Activated naive CD4-positive, alpha-beta T cell (primary cell): ENCODE measurements at places on chromosomes 12 and 14.

GRCh38 chr12:9198012-9198411, 10.2 kb downstream of the PZP start:
- DNase-seq: no peak

DNA sequence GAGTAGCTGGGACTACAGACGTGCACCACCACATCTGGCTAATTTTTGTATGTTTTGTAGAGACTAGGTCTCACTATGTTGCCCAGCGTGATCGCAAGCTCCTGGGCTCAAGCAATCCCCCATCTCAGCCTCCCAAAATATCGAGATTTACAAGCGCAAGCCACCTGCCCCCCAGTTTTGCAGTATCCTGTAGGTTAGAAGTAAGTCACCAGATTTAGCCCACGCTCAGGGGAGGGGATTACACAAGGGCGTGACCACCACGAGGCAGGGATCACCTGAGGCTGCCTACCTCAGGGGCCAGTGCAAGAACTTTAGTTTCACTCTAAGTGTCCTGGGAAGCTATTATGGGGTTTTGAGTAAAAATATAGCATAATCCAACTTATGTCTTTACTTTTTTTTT, 39.2 kb upstream of the PLEKHG6 start:
- no peak for DNase-seq

GRCh38 chr14:69226736-69227135, 33.2 kb upstream of the GALNT16 start:
- no peak for DNase-seq

DNA sequence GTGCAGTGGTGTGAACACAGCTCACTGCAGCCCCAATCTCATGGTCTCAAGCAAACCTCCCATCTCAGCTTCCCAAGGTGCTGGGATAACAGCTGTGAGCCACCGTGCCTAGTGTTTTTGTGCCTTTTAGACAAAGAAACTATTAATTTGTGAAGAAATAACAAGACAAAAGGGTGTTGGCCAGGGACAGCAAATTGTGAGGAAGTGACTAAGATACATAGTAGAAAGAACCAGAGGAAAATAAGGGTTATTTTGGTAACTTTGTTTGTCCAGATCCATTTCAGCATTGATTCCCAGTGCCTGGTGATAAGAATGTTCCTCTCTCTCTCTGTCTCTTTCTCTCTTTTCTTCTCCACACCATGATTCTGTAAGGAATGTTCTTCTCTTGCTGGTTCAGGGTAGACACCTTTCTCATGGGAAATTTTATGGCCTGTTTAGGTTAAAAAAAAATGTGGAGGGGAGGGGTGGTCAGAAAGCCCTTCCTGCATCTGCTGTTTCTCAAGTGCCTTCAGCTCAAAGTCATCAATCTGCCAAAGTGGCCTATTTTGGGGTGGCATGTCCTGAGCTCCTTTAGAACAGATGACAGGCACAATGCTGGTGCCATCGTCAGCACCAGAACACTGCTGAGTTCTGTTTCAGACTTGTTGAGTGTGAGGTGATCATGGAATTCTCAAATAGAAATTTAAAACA, 184.4 kb upstream of the EEA1 start:
- DNase-seq: no peak

GRCh38 chr14:32985866-32986265, 47.2 kb downstream of the NPAS3 start:
- no peak for DNase-seq

- no peak for DNase-seq
These were observed 409.1 kb downstream of the NPAS3 start for GRCh38 chr14:33347796-33348195.

- no peak for DNase-seq
These were observed 751.1 kb downstream of the TMEM121 start for GRCh38 chr14:106277503-106277902.

GRCh38 chr12:28865776-28866175, 283.3 kb upstream of the FAR2 start:
- no peak for DNase-seq

- DNase-seq: no peak
These were observed 33.2 kb downstream of the CPNE8 start for GRCh38 chr12:38872156-38872555.
